ENCODE measurements at places on chromosomes 1 and 21.

DNA sequence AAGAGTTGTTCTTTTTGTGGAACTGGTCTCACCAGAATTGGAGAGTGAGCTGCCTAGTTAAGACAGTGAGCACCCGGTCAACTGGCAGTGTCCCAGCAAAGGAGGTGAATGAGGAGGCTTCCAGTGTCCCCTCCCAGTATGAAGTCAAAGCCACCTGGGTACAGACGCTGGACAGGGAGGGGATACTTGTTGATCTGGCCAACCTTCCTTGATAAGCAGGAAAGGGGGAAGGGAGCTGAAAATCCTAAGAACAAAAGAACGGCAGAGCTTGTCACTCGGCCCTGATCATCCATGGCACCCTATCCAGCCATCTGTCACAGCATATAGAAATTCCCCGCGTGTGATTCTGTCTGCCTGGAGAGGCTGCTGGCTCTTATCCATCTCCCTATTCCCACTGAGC lies 91.5 kb downstream of the SSBP3 start:
- no peak for DNase-seq

- DNase-seq, result no peak
These were observed 10.4 kb downstream of the PTGFR start for GRCh38 chr1:78501203-78501602.

DNA sequence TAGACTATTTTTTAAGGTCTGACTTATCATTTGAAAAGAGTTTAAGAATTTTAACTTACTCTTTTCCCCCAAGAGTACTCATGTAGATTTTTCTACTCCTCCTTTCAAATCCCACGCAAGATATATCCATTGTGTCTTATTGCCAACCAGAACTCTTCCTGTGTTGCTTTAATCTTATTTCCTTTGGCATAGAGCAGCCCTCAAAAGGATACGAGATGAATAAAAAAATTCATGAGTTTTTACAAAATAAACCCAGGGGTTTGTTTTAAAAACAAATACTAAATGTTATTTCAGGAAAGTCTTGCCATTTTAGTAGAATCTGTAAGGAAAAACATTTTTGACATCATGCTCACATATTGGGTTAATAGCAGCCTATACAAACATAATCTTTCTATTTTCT lies 543.2 kb upstream of the CXADR start:
- no peak for DNase-seq

- no peak for DNase-seq
These were observed 117.7 kb downstream of the CTH start for GRCh38 chr1:70528590-70529333.

DNA sequence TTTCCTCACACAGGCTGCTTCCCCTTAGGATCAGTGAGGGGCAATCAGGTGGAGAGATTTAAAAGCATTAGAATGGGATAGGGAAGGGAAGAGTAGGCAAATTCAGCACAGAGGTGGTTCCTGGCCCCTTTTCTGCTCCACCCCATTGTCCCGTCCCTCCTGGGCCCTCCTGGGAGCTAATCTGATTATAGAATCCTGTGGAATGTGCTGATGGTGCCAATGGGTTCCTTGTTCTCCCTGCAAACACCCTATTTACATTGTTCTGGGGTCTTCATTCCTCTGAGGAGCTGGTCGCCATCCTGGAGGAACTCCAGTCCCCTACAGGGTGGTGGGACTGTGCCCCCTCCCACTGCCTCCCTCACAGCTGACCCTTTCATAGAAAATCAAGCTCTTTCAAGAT lies 34.4 kb upstream of the LRP8 start:
- DNase-seq, result no peak

DNA sequence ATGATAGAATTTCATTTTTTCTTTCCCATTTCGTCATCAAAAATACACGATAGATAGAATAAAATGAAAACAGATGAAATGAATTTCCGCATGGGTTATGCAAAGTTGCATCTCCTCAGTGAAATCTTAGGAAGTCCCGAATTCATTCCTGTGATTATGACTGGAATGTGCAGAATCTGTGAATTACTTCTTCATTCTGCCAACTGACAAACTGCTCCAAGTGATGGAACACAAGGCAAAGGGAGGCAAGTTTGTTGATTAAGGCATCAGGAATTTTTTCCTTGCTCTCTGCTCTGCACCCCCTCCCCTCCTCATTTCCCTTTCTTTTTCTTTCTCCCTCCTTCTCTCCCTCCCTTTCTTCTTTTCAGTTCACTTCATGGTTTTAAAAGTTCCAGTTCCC lies 37.0 kb upstream of the ADGRL4 start:
- DNase-seq, result no peak

- no peak for DNase-seq
These were observed 13.5 kb upstream of the YRDC start for GRCh38 chr1:37821481-37821880.

DNA sequence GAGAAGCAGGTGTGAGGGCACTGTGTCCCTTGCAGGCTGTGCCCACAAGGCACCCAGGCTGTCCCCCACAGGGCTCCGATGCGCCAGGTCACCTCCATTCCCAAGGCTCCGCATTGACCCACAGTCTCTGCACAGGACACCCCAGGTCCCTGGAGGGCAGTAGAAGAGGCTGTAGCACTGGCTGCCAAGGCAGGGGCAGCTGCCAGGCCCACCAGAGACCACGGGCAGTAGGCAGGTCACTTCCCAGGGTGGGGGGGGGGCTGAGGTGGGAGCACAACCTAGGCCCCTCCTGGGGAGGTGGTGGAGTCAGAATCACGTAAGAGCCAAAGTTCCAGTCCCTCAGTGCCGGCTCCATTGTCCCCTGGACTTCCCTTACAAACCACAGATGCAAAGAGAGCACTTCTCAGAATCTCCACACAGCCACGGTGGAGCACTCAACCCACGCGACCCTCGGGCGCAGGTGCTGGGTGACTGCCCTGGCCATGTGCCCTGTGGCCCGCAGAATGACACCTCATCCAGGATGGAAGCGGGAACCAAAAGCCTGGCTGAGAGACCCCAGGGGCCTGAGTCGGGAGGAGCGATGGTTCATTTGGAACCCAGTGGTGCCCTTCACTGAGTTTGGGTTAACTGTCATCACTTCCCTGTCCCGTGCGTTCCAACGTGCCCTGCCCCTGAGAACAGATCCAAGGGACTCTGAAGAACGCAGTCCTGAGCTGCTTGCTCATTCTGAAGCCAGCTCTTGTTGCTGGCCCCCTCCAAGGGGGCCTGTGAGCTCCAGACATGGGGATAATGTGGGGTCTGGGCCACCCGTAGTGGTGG lies 69.7 kb upstream of the PDE9A start:
- DNase-seq, result no peak

- DNase-seq, result no peak
These were observed 170.4 kb downstream of the RHOU start for GRCh38 chr1:228905701-228906101.

DNA sequence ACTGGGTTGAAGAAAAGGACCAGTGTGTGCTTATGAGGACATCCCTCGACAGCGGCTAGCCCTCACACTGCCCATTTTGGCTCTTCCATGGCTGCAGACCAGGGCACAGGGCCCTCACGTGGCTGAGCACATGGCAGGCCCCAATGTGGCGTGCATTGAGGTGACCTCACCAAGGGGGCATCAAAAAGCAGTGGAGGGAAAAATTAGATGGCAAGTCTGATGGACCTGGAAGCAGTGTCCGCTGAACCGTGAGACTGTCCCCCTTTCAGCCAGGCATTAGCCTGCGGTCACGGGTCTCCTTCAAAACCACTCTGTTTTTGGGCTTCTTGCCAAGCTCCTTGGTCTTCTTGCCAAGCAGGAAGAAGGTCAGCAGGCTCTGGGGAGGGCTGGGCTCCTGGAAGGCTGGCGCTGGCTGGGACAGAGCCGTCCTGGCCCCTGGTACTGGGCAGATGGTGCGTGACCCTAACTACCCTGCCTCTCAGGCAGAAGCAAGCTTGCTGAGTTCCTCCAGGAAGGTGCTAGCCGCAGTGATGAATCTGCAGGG lies 30.8 kb downstream of the TRIM67 start:
- no peak for DNase-seq

Data from stimulated activated CD4-positive, alpha-beta T cell treated with anti-CD3 and anti-CD28 coated beads, TNF-alpha, amount 100 ng/mL, for 48 hours (primary cell).